ENCODE measurements at places on chromosomes 12 and 14.

DNA sequence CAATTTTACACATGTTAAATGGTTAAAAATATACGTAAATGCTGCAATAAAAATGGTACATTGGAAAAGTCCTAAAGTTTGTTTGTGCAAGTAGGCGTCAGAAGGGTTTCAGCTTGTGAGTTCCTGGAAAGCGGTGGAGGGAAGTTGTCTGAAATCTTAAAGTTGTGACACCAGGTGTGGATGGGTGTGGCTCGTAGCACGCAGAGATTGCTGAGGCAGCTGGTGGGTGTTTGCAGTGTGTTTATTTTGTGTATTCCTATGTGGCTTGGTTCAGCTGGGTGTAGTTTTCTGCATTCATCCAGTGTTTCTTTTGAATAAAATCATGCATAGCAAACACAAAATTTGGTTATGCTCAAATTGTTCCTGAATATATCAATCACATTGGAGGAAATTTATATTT, 136.8 kb upstream of the TBX3 start:
- no peak for DNase-seq

DNA sequence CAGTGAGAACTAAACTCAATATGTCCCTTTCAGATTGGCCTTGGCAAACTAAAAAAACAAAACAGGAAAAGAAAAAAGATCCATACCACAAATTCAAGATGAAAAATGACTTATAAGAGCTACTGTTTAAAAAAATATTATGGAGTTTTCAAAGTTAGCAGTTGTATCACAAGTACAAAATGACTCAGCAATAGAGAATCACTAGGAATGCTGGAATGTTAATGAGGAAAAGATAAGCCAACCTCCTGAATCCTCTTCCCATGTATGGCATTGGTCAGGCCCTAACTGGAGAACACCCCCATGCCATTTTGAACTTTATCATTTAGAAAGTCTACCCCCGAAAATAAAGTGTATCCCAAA, 62.2 kb downstream of the PPP1R36 start:
- no peak for DNase-seq

DNA sequence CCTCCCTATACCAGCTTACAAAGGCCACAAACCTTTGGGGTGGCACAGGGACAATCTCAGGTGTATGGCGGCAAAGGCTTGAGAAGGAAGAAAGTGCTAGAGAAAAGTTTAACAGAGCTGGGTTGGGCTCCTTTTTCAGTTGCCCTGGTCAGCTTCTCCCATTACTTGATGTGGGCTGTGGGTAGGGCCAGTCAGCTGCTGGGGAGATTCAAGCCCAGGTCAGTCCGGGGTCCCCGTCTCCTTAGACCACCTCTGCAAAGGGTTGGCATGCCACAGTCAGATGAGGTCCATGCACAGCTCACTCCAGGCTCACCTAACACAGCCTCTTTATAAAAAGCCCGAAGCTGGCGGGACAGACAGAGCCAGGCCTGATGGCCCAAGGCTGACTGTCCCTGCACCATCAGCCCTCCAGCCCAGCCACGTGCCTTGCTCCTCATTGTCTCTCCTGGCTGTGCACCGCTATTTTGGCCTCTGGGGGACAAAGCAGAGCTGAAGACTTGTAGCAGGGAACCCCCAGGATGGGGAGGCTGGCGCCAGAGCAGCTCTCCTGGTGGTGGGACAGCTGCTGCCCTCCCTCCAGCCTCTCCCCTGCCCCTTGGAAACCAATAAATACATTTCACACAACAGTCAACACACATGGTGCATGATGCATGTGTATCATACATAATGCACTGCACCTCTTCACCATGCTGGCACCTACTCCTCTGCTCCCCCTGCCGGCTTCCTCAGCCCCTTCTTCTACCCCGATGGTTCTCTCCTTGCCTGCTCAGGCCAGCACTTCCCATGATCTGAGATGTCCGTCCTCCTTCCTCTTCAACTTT, 61.7 kb upstream of the DDX11 start:
- no peak for DNase-seq

GRCh38 chr14:30607156-30607780, 14.9 kb upstream of the SCFD1 start:
- DNase-seq, result no peak

GRCh38 chr14:23633160-23633701, 2.9 kb upstream of the DHRS2 start:
- no peak for DNase-seq
